PC-9 (cell line): ENCODE measurements at places on chromosomes 3 and 15. TPM values are rescaled to one million over a fixed set of nuclear protein-coding genes. Genes with fewer than 3 reads are reported as not detected.

DNA sequence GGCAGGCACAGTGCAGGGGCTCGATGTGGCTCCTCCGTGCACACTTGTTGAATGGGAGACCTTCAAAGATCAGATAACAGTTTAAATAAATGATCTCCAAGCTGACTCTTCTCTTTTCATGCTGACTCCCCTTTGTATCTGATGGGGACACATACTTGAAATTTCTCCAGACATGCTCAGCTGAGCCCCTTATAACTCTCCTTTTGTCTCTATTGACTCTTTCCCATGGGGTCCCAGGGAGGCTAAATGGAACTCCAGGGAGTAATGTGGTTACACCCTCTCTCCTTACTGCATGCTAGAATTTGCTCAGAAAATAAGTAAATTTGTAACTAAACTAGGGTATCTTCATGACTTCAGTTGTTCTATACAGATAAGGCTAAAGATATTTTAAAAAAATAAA is 48.2 kb upstream of the TM4SF4 start:
- DNase-seq = no peak

GRCh38 chr3:162034368-162034767 is 537.8 kb downstream of the OTOL1 start:
- no peak for DNase-seq

- DNase-seq = no peak
These were observed 29.4 kb upstream of the SEMA3F start for GRCh38 chr3:50125541-50126286.

DNA sequence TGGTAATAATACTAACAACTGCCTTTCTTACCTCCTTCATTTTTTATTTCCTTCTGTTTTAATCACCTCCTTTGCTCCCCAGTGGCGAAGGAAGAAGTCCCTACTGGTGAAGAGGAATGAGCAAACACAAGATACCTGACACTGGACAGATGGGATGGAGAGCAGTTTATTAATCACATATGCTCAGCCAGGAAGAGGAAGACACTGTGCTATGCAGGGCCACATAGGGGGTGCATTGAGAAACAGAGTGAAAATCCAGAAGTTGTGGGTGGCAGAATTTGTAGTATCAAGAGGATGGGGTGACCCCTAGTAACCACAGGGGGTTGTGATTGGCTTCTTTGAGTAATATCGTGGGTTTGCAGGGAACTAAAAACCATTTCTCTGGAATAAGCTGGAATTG is 1041.9 kb downstream of the OTOL1 start:
- no peak for DNase-seq

DNA sequence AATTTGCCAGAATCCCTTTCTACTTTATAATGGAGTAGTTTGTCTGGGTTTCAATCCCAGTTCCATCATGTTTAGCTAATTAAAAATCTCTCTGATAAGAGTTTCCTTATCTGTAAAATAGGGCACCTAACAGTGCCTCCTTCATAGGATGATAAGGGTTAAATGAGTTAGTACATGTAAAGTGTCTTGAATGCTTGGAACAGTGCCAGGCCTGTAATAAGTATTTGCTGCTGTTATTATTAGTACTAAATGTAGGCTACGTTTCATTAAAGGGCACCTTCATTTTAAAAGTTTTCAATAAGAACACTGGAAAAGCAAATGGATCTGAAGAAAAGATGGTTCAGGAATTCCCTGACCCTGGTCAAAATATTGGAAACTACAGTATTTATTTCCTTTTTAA is 11.8 kb upstream of the SLC2A2 start:
- no peak for DNase-seq

DNA sequence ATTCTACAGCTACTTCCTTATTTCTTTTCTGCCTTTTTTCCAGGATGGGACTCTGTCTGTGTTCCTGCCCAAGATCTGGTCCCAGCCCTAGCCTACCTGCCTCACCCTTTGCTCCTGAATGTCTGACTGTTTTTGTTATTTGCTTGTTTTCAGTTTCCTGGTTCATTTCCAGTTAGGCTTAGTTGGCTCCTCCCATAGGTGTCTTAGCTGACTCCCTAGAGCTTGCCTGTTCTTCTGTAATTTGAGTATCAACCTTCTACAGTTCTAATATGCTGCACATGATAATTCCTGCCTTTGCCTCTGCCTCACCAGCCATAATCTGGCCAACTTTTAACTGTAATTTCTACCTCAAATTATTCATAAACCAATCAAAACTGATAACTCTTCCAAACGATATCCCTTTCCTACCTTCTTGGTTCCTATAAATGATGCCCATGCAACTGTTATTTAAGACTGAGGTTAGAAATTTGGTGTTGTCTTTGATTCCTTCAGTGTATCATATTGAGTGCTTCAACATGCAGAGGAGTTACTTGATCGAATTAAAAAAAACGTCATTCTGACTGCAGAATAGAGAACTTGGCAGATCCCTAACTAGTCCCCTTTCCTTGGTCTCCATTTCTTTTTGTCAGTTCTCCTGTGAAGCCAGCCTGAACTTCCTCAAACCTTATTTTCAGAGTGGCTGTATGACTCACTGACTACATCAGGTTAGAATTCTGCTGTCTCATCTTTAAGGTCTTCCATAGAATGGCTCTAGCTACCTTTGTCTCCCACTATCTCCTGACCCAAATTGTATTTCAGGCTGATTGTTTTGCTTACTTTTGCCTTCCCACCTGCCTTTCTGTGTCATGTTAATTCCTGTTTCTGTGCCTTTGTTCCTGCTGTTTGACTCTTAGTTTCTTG is 8.4 kb downstream of the GOLM2 start:
- peak; percentile 82 for DNase-seq

- DNase-seq = no peak
These were observed 82.0 kb downstream of the TFRC start for GRCh38 chr3:195999896-196000295.

DNA sequence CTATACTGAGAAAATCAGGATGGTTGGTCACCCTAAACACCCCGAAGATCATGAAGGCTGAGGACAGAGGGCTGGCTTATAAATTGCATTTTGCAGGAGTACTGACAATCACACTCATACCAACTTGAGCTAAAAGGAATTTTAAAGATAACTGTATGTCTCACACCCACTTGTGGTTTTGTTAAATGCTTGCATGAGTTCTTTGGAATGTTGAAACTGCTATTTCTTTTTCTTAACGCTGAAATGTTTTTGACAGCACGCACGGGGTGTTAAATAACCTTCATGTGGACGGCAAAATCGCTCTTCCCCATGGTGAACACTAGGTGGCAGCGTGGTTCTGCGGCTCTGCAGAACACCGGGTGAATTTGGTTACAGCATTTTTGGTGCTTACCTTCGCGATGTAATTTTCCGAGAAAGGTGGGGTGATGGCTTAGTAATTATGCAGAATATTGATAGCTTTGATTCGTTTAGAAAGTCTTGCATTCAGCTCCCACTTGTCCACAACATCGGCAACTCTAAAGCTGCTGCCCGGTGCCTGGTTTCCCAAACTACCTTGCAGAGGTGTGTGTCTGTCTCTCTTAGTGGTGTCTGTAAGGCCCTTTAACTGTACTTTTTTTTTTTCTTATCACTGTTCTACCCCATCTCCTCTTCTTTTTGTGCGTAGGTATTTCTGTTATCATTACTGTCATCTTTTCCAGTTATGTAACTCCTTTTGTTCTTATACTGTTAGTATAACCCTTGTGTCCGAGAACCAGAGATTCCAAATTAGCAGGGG is 51.7 kb downstream of the ARNT2 start:
- peak; percentile 92 for DNase-seq

The LYZL4 gene
- not detected in 2 replicates for total RNA-seq

GRCh38 chr15:87704276-87704675 is 552.3 kb downstream of the NTRK3 start:
- no peak for DNase-seq

The UPK1B gene
- total RNA-seq = not detected in 2 replicates

The KLHL40 gene
- not detected in 2 replicates for total RNA-seq

DNA sequence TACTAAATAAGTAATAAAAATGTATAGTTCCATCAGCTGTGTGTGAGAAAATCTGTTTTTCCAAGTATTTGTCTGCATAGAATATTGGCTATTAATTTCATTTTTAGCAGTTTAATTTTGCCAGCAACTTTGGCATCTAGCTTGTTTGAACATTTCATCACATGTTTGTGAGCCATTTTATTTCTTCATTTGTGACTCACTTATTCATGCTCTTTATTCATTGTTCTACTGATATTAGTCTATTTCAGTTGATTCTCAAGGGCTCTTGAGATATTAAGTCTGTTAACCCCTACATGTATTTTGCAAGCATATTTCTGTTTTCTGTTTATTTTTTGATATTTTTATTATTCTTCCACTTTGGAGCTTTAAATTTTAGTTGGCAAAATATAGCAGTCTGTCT is 74.0 kb upstream of the PHLDB2 start:
- no peak for DNase-seq

GRCh38 chr3:30737743-30738499 is 131.5 kb downstream of the TGFBR2 start:
- no peak for DNase-seq

The SAMMSON gene
- total RNA-seq = not detected in 2 replicates

GRCh38 chr3:57700737-57701136 is 7.9 kb upstream of the DENND6A start:
- DNase-seq = no peak

The LDHAL6B gene
- total RNA-seq = not detected in 2 replicates

The AP3S2 gene
- 49.3 and 57.6 TPM in 2 replicates for total RNA-seq

DNA sequence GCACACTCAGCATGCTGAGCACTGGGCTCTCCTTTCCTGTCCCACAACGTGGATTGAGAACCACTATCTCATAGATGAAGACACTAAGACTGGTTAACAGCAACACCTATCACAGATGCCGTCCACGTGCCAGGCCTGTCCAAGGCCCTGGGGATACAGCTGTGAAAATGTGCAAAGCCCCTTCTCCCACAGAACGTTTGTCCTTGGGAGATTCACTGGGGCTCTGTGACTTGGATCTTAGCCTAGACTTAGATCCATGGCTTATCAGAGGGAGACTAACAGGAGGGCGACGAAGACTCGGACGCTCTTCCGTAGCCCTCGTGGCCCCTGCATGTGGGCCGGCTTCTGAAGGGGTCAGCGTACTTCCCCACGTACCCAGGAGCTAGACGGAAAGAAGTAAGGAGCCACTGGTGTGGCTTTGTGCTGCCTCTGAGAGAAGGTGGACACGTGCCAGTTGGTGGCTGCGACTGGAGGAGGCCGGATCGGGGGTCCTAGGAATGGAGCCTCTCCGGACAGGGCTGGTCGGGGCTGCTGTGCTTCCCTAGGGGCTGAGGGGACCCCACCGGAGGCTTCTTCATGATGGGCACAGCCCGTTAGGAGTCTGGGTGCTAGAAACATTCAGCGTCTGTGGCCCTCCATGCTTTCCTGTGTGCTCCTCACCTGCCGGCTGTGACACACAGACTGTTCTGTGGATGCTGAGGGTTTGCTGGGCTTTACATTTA is 964 bp downstream of the NRROS start:
- no peak for DNase-seq

The HIGD2B gene
- 0.35 TPM in 1 of 2 replicates, not detected in the other for total RNA-seq

The NRG4 gene
- 5.2 and 11.3 TPM in 2 replicates for total RNA-seq

GRCh38 chr3:127637546-127637945 is 8.6 kb downstream of the PODXL2 start:
- DNase-seq = no peak

The PCOLCE2 gene
- total RNA-seq = 1.5 and 2.5 TPM in 2 replicates

GRCh38 chr15:49110158-49110944 is 45.0 kb downstream of the COPS2 start:
- DNase-seq = no peak

- DNase-seq = no peak
These were observed 84.1 kb downstream of the ST6GAL1 start for GRCh38 chr3:187014417-187014864.

The LIPH gene
- total RNA-seq = 38.4 and 44.7 TPM in 2 replicates

DNA sequence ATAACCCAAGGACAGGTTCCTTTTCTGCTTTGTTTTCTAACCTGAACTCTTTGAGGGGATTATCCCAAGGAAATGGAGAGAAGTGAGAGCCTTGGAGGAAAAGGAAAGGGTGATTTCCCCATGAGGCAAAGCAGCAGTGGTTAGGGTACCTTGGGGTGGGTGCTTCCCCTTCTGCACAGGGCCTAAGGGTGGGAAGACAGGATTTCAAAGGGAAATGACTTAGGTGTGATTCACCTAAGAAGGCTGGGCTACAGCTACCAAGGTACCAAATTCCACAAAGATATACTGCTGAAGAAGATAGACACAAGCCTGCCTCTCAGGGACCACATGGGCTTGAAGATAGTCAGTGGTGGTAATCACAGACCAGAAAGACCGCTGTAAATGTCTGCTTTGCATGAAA is 325.3 kb upstream of the DPH6 start:
- no peak for DNase-seq

DNA sequence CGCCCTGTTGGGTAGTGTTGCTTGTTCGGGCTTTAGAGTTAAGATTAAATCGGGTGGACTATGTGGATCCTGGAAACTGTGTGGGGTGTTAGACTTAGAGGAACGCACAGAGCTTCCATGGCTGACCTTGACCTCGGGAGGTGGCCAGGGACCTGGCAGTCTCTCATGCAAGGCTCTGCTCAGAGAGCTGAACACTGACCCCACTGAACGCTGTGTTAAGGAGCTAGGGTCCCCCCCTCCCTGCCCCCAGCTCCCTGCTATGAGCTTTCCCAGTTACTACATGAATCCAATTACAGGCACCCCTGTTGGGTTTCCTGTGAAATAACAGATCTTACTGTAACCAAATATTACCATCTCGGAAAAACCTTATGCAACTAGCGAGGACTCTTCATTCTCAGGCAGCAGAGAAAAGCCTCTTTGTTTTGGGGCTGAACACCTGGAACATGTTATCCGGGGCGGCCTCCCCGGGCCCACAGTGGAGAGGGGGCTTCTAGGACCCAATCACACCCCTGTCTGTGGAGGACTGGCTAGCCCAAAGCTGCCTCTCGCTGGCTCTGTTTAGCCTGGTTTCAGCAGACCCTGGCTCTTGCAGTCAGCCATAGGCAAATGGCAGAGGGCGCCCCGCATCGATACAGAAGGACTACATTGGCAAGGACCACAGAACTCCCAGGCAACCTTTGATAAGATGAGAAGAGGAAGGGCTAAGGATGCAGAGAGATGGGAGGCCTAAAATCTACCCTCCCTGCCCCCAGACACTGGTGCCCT is 25.8 kb upstream of the ALDH1A3 start:
- DNase-seq = no peak

GRCh38 chr3:108001457-108001856 is 89.4 kb downstream of the CD47 start:
- peak; percentile 99 for DNase-seq

GRCh38 chr3:133866141-133866540 is 29.5 kb downstream of the RAB6B start:
- DNase-seq = no peak

GRCh38 chr15:40498418-40498817 is 27.6 kb downstream of the CHST14 start:
- DNase-seq = no peak

- no peak for DNase-seq
These were observed 21.0 kb downstream of the TKT start for GRCh38 chr3:53234841-53235232.

DNA sequence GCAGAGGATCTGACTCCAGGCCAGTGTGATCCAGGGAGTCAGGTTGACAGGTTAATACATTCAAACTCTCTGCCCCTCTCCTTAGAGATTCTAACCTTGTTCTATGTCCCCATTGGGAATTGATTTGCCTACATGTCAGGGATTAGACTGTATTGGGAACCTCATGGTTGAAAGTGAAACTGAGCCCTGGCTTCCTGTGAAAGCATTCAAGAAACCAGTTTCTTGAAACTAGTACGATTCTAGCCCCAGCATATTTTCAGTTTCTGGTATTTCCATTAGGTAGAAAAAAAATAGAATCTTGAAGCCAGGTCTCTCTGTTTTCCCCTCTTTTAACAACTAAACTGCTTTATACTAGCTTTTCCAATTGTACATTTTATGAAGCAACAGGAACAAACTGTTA is 140.4 kb upstream of the ABI3BP start:
- no peak for DNase-seq
